ENCODE measurements at places on chromosomes 13 and 19. TPM values are rescaled to one million over a fixed set of nuclear protein-coding genes. Genes with fewer than 3 reads are reported as not detected.

DNA sequence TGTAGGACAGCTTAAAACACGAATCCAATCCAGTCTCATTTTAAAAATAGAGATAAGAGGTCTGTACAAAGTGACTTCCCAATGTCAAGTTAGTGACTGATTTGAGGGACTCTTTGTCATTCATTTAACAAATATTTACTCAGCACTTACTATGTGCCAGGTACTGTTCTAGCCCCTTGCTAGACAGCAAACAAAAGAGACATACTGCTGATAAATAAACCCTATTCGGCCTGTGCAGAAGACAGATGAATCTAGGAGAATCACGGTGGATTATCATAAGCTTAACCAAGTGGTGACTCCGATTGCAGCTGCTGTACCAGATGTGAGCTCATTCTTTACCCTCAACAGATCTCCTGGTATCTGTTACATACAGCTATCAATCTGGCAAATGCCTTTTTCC lies 6.4 kb upstream of the ELF1 start:
- no peaks in the 10 kb centered on the region for H3K27me3 ChIP-seq
- H3K36me3 ChIP-seq, result no peaks in the 10 kb centered on the region
- H3K4me3 ChIP-seq, result no peak overlapping the region
- peaks cover 13% of the 10 kb centered on the region for H3K4me1 ChIP-seq
- DNase-seq, result no peak

GRCh38 chr19:13938301-13939064 lies at the start of gene PODNL1:
PODNL1 (minus strand) TSS chr19:13938417; CDS start chr19:13938181, 236 bp downstream.
- DNase-seq, result no peak
- no peak within 1 kb of the TSS for H3K27ac ChIP-seq
- H3K4me3 ChIP-seq, result peak within 1 kb of the TSS; percentile 29
- H3K4me1 ChIP-seq, result peaks cover 29% of the 10 kb centered on the region

- peaks cover 23% of the 10 kb centered on the region for H3K36me3 ChIP-seq
- H3K27me3 ChIP-seq, result peaks cover 15% of the 10 kb centered on the region
- no peak overlapping the region for H3K27ac ChIP-seq
- H3K4me1 ChIP-seq, result peaks cover 26% of the 10 kb centered on the region
- DNase-seq, result no peak
These were observed 17.1 kb upstream of the CHST8 start for GRCh38 chr19:33604651-33605050.

DNA sequence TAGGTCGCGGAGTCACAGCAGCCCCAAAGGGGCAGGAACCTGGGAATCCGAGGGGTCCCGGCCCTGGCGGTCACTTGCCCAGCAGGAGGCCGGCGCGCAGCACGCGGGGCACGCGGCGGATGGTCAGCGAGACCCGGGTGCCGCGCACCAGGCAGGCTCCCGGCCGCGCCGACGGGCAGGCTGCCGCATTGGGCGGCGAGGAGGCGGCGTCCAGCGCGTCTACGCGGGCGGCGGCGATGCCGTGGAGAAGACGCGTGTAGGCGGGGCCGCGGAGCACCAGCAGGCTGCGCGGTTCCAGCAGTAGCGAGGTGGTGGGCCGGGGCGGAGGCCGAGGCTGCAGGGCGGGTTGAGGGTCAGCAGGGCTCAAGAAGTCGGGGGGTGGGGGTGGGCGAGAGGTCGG lies 607 bp upstream of the SYNE4 start:
- peak; percentile 74 for DNase-seq
- peak overlapping the region; percentile 91 for H3K4me3 ChIP-seq
- H3K27me3 ChIP-seq, result peaks cover 16% of the 10 kb centered on the region
- peak overlapping the region; percentile 49 for H3K27ac ChIP-seq
- peaks cover 26% of the 10 kb centered on the region for H3K4me1 ChIP-seq

The IZUMO2 gene
- 3.5 TPM for total RNA-seq

The SERP2 gene
- total RNA-seq, result 1.2 TPM

GRCh38 chr13:100887729-100888151 lies 213.1 kb upstream of the TMTC4 start:
- H3K4me3 ChIP-seq, result no peak overlapping the region
- no peaks in the 10 kb centered on the region for H3K27me3 ChIP-seq
- peaks cover 7% of the 10 kb centered on the region for H3K4me1 ChIP-seq
- H3K36me3 ChIP-seq, result peaks cover 5% of the 10 kb centered on the region
- no peak for DNase-seq

The C19orf73 gene
- 3.1 TPM for total RNA-seq

The ZNF560 gene
- 5.8 TPM for total RNA-seq

DNA sequence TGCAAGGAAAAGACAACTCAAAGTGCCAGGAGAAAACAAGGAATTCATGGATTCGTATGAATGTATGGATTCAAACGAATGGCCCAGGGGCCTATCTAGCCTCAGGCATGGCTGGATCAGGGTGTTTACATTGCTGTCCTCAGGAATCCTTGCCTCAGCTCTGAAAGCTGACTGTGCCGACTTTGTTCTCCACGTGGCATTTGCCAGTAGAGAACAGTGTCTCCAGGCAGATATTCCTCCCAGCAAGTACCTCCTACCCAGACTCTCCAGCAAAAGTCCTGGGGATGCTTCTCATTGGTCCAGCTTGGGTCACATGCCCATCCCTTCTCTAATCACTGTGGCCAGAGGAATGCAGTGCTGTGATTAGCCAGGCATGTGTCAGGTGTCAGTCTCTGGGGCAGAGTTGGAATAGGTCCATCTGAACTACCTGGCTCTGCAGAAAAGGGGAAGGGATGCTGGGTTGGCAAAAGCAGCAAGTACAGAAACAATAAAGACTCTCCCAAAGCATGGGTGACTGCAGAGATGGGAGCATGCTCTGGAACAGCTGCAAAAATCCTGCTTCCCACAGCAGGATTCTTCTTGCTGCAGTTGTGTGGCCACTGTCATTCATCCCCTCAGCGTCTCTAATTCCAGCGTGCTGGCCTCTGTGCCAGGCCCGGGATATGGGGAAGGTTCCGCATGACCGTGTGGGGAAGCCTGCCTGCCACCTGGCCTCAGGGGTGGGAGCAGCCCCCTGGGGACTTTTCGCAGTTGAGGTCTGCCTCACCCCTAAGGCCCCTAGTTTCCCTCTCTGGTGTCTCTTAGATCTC lies 30.0 kb downstream of the CCNE1 start:
- peaks cover 16% of the 10 kb centered on the region for H3K27me3 ChIP-seq
- no peak for DNase-seq
- peaks cover 23% of the 10 kb centered on the region for H3K4me1 ChIP-seq
- H3K36me3 ChIP-seq, result no peaks in the 10 kb centered on the region
- H3K27ac ChIP-seq, result no peak overlapping the region

- H3K4me3 ChIP-seq, result peak within 1 kb of the TSS; percentile 80
- peaks cover 41% of the 10 kb centered on the region for H3K27me3 ChIP-seq
- H3K27ac ChIP-seq, result no peak within 1 kb of the TSS
- no peaks in the 10 kb centered on the region for H3K36me3 ChIP-seq
- DNase-seq, result peak; percentile 69
- H3K4me1 ChIP-seq, result peaks cover 11% of the 10 kb centered on the region
These were observed at the start of gene ABCC4 for GRCh38 chr13:95301183-95301967. ABCC4 (minus strand) TSS chr13:95301451; CDS start chr13:95301314, 137 bp downstream.

- no peak for DNase-seq
- no peak overlapping the region for H3K27ac ChIP-seq
- peaks cover 25% of the 10 kb centered on the region for H3K36me3 ChIP-seq
- no peak overlapping the region for H3K4me3 ChIP-seq
These were observed 22.8 kb upstream of the CD70 start for GRCh38 chr19:6613711-6614110.

GRCh38 chr13:109384491-109385241 lies 401.7 kb downstream of the IRS2 start:
- H3K36me3 ChIP-seq, result no peaks in the 10 kb centered on the region
- H3K4me1 ChIP-seq, result peaks cover 2% of the 10 kb centered on the region
- H3K27ac ChIP-seq, result no peak overlapping the region
- H3K4me3 ChIP-seq, result no peak overlapping the region
- no peaks in the 10 kb centered on the region for H3K27me3 ChIP-seq

DNA sequence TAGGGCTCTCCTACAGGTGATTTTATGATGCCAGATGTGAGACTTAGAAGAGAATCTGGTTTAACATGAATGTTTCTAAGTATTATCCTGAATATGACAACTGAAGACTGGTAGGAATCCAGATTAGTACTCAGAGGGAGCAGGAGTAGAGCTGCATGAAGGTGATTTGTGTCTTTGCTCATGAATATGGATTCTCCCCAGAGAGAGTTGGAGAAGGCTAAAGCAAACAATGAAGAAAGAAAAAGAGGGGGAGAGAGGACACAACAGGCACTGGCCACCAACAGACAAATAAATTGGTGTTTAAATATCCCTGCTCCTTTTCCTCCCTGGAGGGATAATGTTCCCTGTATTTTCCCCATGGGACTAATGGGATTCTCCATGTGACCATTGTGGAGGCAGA lies 427.0 kb upstream of the KLF12 start:
- peaks cover 13% of the 10 kb centered on the region for H3K4me1 ChIP-seq
- no peak for DNase-seq
- H3K4me3 ChIP-seq, result no peak overlapping the region

The COL5A3 gene
- total RNA-seq, result 1.2 TPM

- H3K27me3 ChIP-seq, result no peaks in the 10 kb centered on the region
- no peak overlapping the region for H3K27ac ChIP-seq
- H3K4me1 ChIP-seq, result peaks cover 5% of the 10 kb centered on the region
- no peak overlapping the region for H3K4me3 ChIP-seq
These were observed 129.8 kb downstream of the URI1 start for GRCh38 chr19:30071871-30072270.

- H3K36me3 ChIP-seq, result no peaks in the 10 kb centered on the region
- peaks cover 35% of the 10 kb centered on the region for H3K4me1 ChIP-seq
- no peak overlapping the region for H3K4me3 ChIP-seq
- no peak overlapping the region for H3K27ac ChIP-seq
- no peaks in the 10 kb centered on the region for H3K27me3 ChIP-seq
These were observed 277.5 kb downstream of the DNAJC15 start for GRCh38 chr13:43300865-43301264.

DNA sequence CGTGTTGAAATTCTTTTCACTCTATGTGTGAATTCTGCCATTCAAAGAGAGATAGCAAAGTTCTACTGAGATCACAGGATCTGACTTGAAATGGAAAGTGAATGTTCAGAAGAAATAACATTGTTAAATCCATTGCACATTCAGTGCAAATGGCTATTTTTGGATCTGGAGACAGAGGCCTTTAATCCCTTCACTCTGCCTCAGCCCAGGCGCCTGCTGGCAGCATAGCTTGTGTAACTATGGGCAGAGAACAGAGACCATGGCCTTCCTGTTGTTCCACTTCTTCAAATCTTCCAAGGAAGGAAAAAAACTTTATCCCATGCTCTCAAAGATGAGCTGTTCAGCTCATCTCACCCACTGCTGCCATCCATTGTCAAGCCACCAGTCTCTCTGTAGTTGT lies 265.4 kb downstream of the LMO7 start:
- H3K4me1 ChIP-seq, result peaks cover 11% of the 10 kb centered on the region
- H3K4me3 ChIP-seq, result no peak overlapping the region
- H3K27ac ChIP-seq, result no peak overlapping the region
- H3K36me3 ChIP-seq, result no peaks in the 10 kb centered on the region

The CHAF1A gene
- total RNA-seq, result 126 TPM

The FAM83E gene
- total RNA-seq, result 6.6 TPM

The EPSTI1 gene
- 2.1 TPM for total RNA-seq

DNA sequence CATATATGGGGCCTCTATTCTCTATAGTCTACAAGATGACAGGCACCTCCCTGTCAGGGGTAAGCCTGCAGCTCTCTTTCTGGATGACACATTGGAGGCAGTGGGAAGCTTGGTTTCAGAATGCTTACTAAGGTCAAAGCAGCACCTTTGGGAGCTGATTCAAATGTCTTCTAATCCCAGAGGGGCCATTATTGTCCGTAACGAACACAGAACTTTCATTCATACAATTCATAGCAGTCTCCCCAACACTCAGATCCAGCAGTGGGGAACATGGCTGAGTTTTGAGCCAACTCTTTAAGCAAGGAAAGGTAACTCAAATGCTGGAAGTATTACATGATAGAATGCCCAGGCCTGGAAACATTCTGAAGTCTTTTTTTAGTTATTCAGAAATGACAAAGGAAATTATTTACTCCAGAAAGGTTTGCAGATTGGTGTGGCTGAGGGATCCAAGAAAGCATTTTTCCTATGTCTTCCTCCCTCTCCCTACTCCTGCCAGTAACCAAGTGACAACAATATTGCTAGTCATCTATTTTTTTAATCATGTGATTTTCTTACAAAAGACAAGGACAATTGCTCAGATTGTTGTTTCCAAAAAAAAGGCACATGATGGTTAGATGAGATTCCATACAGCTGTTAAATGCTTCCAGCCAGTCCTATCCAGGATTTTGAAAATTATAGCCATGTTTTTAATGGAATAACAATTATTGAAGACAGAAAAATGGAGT lies 118.7 kb downstream of the FOXO1 start:
- H3K27ac ChIP-seq, result peak overlapping the region; percentile 60
- H3K4me1 ChIP-seq, result peaks cover 47% of the 10 kb centered on the region
- no peak for DNase-seq
- no peak overlapping the region for H3K4me3 ChIP-seq

DNA sequence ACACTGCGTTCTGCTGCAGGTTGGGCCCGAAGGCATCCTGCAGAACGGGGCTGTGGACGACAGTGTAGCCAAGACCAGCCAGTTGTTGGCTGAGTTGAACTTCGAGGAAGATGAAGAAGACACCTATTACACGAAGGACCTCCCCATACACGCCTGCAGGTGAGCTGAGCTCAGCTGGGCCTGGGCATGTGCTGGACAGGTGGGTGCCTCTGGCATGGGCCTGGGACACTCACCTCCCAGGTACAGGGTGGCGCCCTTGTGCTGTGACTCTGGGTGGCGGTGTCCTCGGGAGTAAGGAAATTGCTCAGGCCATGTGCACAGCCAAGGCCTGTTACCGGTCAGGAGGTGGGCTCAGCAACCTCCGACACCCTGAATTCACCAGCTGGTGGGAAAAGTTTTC lies 14.2 kb downstream of the UPF1 start:
- H3K4me1 ChIP-seq, result peaks cover 7% of the 10 kb centered on the region
- H3K36me3 ChIP-seq, result peaks cover 30% of the 10 kb centered on the region
- DNase-seq, result no peak
- peak overlapping the region; percentile 63 for H3K27ac ChIP-seq
- no peak overlapping the region for H3K4me3 ChIP-seq

The POP4 gene
- total RNA-seq, result 46.7 TPM

DNA sequence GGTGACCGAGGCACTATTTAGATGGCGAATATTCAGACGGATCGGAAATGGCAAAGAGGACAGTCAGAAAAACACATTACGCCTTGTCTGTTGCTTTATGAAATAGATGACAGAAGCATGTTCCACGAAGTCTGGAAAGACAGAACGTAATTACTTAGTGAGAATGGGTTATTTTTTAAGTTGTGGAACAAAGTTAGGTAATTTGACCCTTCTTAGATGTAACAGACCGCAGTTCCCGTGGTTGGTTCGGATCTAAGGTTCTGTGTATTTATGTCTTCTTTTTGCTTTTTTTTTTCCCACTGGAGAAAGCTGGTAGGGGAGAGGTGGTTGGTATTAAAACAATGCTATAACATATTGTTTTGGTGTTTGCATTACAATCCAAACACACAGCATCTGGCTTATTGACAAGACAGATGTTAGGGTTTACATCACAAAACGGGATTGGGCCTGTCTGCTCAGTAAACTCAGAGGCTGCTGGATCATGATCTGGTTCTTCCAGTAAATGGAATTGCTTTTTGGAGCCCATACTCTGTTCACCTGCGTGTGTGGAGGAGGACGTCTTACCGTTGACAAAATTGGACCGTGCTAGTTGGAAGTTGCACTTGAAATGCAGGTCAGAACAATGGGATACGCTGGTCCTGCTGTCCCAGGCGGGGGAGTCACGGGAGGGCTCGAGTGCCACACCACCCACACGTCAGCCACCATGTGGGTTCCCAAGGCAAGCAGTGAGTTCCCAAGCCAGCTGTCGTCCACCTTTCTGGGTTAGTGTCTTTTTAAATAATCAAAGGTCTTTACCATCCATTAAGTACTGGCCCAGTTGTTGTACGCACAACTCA lies 13.8 kb downstream of the ATP11A start:
- no peaks in the 10 kb centered on the region for H3K27me3 ChIP-seq
- peak overlapping the region; percentile 18 for H3K4me3 ChIP-seq
- peak; percentile 11 for DNase-seq
- peak overlapping the region; percentile 97 for H3K27ac ChIP-seq

- peaks cover 60% of the 10 kb centered on the region for H3K4me1 ChIP-seq
- peak within 1 kb of the TSS; percentile 96 for H3K27ac ChIP-seq
- DNase-seq, result peak; percentile 77
These were observed at the start of gene TRIP10 for GRCh38 chr19:6739390-6739882. TRIP10 (plus strand) TSS chr19:6739680; CDS start chr19:6739762, 82 bp downstream.

The CBARP gene
- total RNA-seq, result 23.4 TPM
